ENCODE measurements at places on chromosomes 5 and 9. TPM values are rescaled to one million over a fixed set of nuclear protein-coding genes. Genes with fewer than 3 reads are reported as not detected.

- no peak for DNase-seq
Observed at GRCh38 chr9:72006501-72006900, 53.9 kb downstream of the C9orf57 start.

- no peak for DNase-seq
Observed at GRCh38 chr5:134100283-134101091, 14.0 kb upstream of the TCF7 start.

- no peak for DNase-seq
Observed at GRCh38 chr5:59757442-59757841, 136.1 kb downstream of the PDE4D start.

DNA sequence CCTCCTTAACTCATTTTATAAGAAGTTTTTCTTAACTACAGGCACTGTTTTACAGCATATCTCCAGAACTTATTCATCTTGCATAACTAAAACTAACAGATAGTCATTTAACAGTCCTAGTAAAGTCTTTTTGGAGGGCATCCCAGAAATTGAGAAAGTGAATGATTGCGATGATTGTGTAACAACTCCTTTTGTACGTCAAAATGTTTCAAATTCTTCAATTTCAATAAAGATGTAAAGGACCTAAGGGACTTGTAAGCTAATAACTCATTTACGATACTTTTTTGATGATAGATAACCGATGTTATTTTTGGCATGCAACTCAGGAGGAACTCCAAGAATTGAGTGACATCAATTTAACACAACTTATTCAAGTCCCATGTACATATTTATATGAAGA lies 42.7 kb downstream of the SVEP1 start:
- DNase-seq, result no peak

The DNAH5 gene
- 3.4 TPM for polyA plus RNA-seq

The CDKN2B gene
- 0.72 TPM for polyA plus RNA-seq

The PCDHB13 gene
- 5.9 TPM for polyA plus RNA-seq

The ZBED3 gene
- polyA plus RNA-seq, result 26.1 TPM
